SK-N-SH (cell line): ENCODE measurements at places on chromosomes 7 and 10.

DNA sequence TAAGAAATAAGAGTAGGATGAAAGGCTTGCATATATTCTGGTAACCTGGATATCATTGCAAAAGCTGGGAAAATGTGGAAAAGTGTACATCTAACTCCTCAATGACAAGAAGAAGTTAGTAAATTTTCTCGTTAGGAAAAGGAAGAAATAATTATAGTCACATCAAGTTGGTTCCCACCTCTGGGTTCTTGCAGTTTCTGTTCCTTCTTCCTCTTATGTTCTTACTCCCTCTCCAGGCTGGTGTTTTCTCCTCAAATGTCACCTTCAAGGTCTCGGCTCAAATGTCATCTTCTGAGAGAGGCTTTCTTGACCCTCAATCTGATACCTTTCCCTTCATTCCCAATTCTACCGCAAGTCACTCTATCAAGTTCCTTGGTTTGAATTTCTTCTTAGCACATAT lies 64.4 kb downstream of the ENTPD1 start:
- H3K27me3 ChIP-seq = 0 out of 2 replicates have a peak, but pooled peaks cover 4% of the 10 kb centered on the region
- H3K4me3 ChIP-seq = no peak overlapping the region
- H3K4me1 ChIP-seq = no peaks in the 10 kb centered on the region
- H3K27ac ChIP-seq = no peak overlapping the region
- DNase-seq = no peak

DNA sequence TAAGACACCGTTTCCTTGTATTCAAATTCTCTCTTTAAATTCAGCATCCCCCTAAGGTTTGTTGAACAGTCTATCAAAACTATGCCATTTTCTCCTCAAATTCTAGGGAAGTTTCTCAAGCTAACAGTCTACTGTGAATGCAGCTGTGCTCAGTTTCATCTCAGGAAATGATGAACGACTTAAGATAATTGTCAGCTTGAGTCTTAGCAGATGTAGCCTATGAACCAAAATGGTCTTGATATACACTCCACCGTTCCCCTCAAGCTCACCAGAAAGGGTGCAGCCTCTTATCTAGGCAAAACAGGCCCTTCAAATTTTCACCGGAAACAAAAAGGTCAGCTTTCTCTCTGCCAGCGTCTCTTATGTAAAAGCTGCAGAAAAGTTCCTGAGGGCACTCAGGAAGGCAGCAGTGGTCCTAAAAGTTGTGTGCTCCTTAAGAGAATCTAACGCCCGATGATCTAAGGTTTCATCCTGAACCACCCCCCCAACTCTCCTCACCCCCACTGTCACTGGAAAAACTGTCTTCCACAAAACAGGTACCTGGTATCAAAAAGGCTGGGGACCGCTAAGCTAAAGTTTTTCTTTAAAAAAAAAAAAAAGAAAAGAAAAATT lies 2.1 kb downstream of the DNAJC9 start:
- no peak for DNase-seq
- H3K4me3 ChIP-seq = peak overlapping the region; percentile 83
- H3K27me3 ChIP-seq = no peaks in the 10 kb centered on the region
- peaks cover 51% of the 10 kb centered on the region for H3K36me3 ChIP-seq
- H3K27ac ChIP-seq = peak overlapping the region; percentile 80
- peaks cover 15% of the 10 kb centered on the region for H3K4me1 ChIP-seq

DNA sequence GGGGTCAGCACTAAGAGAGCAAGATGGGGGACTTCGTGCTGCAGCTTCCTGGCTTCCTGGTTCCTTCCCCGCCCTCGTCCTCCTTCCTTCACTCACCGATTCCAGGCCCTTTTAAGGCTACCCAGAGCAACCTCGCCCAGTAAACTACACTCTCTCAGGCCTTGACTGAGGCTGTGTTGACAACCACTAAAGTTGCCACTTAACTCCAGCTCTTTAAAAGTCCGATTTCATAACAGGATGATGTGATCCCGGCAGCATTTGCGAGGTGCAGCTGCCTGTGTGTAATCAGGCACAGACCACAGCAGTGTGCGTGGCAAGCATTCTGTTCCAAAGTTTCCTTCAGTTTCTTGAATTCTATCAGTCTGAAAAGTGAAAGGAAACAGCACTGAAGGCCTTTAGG lies 110.6 kb downstream of the RAB11FIP2 start:
- H3K27me3 ChIP-seq = no peaks in the 10 kb centered on the region
- H3K4me3 ChIP-seq = no peak overlapping the region
- H3K4me1 ChIP-seq = no peaks in the 10 kb centered on the region
- no peak for DNase-seq
- no peaks in the 10 kb centered on the region for H3K36me3 ChIP-seq

GRCh38 chr7:140512317-140513000 lies 33.2 kb upstream of the MKRN1 start:
- peak; percentile 70 for DNase-seq
- H3K4me3 ChIP-seq = no peak overlapping the region
- no peaks in the 10 kb centered on the region for H3K27me3 ChIP-seq
- no peaks in the 10 kb centered on the region for H3K36me3 ChIP-seq
- no peak overlapping the region for H3K27ac ChIP-seq

- H3K27me3 ChIP-seq = no peaks in the 10 kb centered on the region
- peak; percentile 44 for DNase-seq
- H3K4me1 ChIP-seq = peaks cover 35% of the 10 kb centered on the region
- peak overlapping the region; percentile 86 for H3K27ac ChIP-seq
- H3K36me3 ChIP-seq = no peaks in the 10 kb centered on the region
Observed at GRCh38 chr10:91597197-91597881, 35.5 kb downstream of the PPP1R3C start.

- peak; percentile 79 for DNase-seq
- H3K4me1 ChIP-seq = peaks cover 28% of the 10 kb centered on the region
- peak overlapping the region; percentile 99 for H3K27ac ChIP-seq
- no peaks in the 10 kb centered on the region for H3K36me3 ChIP-seq
- H3K4me3 ChIP-seq = no peak overlapping the region
- no peaks in the 10 kb centered on the region for H3K27me3 ChIP-seq
Observed at GRCh38 chr7:3028758-3029093, 14.9 kb downstream of the CARD11 start.

DNA sequence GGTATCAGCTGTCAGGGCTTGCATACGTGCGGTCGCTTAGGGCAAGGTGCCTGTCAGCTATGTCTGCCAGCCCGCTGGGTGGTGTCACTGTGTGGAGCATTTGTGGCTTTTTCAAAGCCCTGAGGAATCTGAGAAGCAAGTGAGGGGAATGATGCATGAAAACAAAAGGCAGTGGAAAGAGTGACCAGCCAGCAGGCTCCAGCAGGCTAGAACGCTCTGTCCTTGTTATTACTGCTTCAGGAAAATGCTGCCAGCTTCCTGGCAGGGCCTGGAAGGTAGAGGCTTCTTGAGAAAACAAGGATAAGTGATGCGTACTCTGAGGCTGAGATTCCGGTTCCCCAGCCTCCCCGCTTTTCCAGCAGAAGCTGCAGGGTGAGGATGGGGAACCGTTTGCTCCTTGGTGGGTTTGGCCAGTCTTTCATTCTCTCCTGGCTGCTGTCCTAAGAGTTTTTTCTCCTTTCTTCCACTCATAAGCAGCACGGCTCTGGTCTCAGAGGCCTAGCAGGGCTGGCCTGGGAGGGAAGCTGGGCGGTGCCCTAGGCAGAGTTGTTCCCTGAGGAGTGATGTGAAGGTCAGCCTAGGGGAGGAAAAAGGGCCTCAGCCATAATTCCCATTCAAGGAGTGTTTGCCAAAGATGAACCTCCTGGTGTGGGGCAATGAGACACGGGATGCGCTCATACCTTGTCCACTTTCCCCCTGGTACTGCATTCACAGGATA lies 42.8 kb upstream of the MKLN1 start:
- H3K27ac ChIP-seq = no peak overlapping the region
- H3K27me3 ChIP-seq = no peaks in the 10 kb centered on the region
- H3K4me3 ChIP-seq = no peak overlapping the region
- no peak for DNase-seq
